H54 (cell line): ENCODE measurements at places on chromosomes 3 and 15.

GRCh38 chr3:26653811-26654425 lies 31.3 kb downstream of the LRRC3B start:
- no peak for DNase-seq

GRCh38 chr3:119937229-119937628 lies 155.3 kb downstream of the NR1I2 start:
- no peak for DNase-seq

DNA sequence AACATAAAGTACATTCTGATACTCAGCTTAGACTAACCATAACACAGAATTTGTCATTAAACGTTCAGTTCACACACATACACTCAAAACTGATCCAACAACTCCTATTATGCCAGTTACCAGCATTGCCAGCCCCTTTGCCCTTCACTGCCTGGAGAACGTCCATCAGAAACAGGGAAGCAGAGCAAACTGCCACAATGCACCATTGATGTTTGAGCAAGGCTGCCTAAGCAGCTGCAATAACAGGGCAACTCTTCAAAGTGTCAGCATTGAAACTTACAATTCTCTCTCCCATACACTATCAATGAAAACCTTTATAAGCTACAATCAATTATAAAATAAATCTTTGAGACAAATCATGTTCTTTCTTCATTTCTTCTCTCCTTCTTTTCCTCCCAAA lies 85.1 kb downstream of the ZBTB20 start:
- no peak for DNase-seq

- DNase-seq, result peak; percentile 34
These were observed 6.1 kb upstream of the EIF2B5 start for GRCh38 chr3:184129012-184129411.

DNA sequence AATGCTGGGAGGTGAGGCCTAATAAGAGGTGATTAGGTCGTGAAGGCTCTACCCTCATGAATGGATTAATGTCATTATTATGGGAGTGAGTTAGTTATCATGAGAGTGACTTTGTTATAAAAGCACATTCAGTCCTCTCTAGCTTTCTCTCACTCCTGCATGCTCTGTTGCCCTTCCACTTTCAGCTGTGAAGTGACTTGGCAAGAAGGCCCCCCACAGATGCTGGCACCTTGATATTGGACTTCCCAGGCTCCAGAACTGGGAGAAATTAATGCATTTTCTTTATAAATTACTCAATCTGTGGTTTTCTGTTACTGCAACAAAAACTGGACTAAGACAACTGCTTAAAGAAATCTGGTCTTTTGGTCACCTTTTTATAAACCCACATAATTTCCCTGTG lies 144.3 kb downstream of the FBN1 start:
- no peak for DNase-seq

DNA sequence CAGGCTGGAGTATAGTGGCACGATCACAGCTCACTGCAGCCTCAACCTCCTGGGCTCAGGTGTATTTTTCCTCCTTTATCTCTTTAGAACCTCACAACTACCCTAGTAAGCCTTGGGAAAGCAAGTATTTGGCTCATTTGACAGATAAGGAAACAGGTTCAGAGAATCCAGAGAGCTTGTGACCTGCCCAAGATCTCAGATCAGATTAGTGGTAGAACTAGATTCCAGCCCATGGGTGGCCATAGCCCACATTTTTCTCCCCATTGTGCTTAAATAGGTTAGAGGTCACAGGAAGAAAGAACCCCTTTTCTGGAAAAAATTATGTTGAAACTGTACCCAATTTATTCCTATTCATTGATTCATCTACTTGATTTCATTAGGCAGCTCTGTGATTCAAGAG lies 64.3 kb downstream of the TSC22D2 start:
- DNase-seq, result no peak

DNA sequence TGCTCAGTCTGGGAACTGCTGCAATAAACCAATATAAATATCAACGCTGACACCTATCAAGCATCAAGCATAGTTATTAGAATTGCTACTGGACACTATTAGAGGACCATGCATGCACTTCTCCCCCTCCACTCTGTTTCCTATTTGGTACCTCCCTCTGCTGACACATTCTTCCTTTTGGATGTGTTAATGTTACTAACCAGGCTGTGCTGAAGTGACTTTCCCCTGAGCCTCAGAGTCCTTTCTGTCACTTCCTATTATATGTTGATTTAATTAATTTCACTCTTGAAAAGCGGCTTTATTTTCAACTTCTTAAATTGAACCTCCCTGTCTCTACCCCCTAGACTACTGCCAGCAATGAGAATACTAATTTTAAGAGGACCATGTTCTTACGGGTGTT lies 379.1 kb downstream of the MCTP2 start:
- DNase-seq, result no peak

GRCh38 chr3:149152420-149152819 lies 23.0 kb downstream of the HPS3 start:
- no peak for DNase-seq

DNA sequence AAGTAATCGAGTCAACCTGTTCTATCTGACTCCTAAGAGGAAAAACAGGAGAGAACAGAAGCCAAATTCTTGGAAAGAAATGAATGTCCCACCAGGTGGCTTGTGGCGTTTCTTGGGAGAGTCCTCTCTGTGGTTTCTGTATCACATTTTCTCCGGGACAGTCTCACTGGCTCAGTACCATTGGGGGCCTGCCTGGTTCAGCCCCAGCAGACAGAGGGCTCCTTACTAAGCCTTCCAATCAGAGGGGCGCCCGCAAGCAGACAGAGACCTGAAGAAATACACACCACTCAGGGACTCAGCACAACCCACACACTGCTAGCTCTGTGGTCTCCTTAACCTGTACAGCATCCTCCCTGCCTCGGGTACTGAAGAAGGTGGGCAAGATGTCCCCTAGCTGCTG lies 302.1 kb downstream of the TLE3 start:
- no peak for DNase-seq

- DNase-seq, result no peak
These were observed 620.3 kb downstream of the FHIT start for GRCh38 chr3:60630953-60631352.

DNA sequence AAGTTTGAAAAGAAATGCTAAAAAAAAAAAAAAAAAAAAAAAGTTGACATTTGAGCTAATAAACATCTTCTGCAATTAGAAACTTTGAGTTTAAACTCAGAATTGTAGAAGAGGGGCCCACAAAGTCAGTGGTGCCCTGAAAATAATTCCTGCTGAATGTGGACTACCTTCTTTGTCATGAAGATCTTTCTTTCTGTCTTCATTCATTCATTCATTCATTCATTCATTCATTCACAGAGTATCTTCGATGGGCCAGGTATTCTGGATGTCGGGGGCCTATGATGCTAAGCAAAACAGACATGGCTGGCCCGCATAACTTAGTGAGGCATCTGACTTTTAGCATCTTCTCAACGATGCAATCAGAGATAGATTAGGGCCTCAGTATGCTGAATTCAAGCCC lies 24.6 kb downstream of the ETV5 start:
- no peak for DNase-seq

GRCh38 chr3:13785853-13786436 lies 93.9 kb downstream of the WNT7A start:
- no peak for DNase-seq

DNA sequence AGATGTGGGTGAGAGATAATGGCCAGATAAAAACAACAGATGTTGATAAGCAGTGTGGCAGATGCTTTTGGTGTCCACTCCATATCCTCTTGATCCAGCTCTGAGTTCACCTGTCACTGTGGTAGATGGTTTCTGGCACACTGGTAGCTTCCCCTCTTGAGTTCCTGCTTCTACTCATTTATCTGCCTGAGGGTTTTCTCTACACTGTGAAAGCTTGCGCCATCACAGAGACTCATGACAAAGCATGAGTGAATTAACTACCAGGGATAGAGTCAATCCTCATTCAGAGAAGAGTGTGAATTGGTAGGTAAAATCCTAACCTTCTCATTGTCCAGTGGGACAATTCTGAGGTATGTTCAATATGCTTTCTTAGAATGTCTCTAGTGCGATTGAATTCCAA lies 50.0 kb upstream of the ARHGEF26 start:
- DNase-seq, result no peak

DNA sequence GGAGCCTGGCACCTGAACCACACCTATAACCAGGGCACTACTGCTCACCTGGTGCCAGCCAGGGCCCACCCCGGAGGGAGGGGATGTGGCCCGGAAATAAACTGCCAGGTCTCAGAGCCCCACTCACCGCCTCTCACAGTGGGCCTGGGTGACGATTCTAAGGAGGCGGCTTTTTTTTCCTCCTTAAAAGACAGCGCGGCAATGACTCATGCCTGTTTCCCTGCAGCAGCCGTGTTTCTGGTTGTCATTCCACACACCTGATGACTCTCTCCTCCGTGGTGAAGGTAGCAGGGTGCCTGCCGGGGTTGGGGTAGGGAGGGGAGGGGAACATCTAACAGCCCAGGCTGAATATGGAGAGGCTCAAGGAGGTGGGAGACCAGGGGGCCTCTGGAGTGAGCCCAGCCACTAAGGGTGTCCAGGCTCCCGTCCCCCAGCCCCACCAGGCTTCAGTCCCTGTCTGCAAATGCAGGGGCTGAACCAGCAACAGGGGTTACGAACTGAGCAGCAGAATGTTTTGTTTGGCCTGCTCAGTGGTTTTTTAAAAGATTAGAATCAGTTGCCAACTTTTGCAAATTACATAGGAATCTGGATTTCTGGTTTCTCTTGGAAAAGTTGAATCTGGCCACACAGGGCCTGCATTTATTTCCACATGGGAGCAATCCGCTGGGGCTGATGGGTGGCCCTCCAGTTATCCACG lies 127.3 kb upstream of the LINGO1 start:
- no peak for DNase-seq

- peak; percentile 38 for DNase-seq
These were observed 21.7 kb downstream of the SH3BP5 start for GRCh38 chr3:15310491-15311370.

DNA sequence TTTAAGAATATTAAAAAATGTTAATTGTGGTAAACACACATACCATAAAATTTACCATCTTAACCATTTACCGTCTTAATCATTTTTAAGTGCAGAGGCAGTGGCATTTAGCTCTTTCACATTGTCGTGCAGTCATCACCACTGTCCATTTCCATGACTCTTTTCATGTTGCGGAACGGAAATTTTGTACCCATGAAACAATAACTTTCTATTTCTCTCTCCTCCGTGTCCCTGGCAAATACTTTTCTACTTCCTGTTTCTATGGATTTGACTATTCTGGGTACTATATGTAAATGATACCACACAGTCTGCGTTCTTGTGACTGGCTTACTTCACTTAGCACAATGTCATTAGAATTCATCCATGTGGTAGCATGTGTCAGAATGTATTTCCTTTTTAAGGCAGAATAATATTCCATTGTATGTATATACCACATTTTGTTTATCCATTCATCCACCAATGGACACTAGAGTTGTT lies 27.9 kb downstream of the AKAP13 start:
- no peak for DNase-seq

DNA sequence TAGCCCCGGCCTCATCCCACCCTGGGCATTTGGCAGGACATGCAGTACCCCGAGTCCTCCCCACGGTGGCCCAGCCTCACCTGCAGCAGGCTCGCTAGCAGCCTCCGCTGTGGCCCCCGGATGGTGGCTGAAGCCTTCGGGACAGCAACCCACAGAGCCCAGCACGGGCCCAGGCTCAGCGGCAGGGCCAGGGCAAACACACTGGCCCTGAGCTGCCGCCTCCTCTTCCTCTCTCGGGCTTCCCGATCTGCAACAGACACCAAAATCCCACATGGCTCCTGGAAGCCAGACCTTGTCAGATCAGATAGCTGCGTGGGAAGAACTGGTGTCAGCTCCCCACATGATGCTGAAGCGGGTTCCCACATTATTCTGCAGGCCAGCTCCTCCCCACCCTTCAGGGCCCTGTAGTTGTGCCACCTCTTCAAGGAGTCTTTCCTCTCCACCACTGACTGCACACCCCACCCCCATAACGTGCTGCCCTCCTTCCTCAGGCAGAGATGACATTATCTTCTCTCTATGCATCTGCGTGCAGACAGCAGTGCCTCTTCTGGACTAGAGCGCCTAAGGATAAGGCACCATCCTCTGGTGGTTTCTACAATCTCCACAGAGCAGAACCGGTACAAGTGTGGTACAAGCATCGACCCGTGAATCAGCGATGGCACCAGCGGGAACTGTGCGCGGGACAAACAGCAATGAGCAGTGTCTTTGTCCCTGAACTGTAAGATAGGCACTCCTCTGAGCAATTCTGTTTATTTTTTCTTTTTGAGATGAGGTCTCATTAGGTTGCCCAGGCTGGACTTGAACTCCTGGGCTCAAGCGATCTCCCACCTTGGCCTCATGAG lies 9.5 kb downstream of the TMEM44 start:
- DNase-seq, result no peak

DNA sequence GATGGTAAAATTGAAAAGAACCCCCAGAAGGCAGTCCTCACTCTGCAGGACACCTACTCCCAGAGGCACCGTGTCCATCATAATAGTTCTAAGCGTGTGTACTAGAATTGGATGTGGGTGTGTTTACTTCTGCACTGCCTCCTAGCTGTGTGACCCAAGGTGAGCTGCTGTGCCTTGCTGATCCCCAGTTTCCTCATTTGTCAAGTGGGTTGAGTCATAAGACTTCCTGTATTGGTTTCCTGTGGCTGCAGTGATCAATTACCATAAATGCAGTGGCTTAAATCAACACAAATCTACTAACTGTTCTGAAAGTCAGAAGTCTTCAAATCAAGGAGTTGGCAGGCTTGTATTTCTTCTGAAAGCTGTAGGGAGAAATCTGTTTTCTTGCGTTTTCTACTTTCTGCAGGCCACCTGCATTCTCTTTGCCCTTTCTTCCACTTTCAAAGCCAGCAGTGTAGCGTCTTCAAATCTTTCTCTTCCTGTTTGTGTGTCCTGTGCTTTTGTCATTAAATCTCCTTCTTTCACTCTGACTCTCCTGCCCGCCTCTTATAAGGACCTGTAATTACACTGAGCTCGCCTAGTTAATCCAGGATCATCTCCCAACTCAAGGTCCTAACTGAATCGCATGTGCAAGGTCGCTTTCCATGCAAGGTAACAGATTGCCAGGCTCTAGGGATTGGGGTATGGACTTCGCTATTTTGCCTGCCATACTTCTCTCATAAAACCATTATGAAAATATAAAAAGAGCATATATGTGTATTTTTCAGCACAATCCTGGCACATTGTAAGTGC lies 59.0 kb downstream of the RORA start:
- DNase-seq, result no peak

DNA sequence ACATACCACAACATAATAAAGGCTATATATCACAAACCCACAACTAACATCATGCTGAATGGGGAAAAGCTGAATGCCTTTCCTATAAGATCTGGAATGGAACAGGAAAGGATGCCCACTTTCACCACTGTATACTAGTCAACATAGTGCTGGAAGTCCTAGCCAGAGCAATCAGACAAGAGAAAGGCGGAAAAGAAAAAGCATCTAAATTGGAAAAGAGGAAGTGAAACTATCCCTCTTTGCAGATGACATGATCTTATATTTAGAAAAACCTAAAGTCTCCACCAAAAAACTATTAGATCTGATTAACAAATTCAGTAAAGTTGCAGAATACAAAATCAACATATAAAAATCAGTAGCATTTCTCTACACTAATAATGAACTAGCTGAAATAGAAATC lies 14.6 kb upstream of the PIK3CA start:
- no peak for DNase-seq

DNA sequence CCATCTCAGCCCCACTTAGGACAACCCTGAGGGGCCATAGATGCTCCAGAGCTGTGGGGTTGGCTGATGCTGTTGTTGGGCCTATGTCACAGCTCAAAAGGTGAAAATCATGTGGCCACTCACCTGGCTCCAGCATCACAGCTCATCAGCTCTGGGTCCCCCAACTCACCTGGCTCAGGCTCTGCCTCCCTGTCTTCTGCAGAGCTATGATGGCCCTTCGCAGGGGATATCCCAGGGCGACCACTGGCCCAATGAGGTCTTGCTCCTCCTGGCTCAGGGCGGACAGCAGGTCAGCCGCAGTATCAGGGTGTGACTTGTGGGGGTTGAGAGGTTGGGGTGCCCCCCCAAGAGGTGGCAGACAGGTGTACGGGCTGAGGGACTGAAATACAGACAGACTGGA lies 15.7 kb downstream of the UBAP1L start:
- DNase-seq, result no peak
